Naive thymus-derived CD4-positive, alpha-beta T cell (primary cell): ENCODE measurements at places on chromosomes 16 and 17. TPM values are rescaled to one million over a fixed set of nuclear protein-coding genes. Genes with fewer than 3 reads are reported as not detected.

IL21R gene
- 32.3 and 38.0 TPM in 2 replicates for total RNA-seq

HSF5 gene
- total RNA-seq, result 3.1 TPM

PAM16 gene
- total RNA-seq, result 45.0 and 46.9 TPM in 2 replicates

GRCh38 chr16:51383909-51384308 is 232.8 kb upstream of the SALL1 start:
- no peak overlapping the region for H3K4me3 ChIP-seq
- no peaks in the 10 kb centered on the region for H3K36me3 ChIP-seq
- no peaks in the 10 kb centered on the region for H3K4me1 ChIP-seq

- no peaks in the 10 kb centered on the region for H3K27me3 ChIP-seq
- DNase-seq, result no peak
- H3K36me3 ChIP-seq, result no peaks in the 10 kb centered on the region
- no peaks in the 10 kb centered on the region for H3K4me1 ChIP-seq
- no peak overlapping the region for H3K4me3 ChIP-seq
- no peak overlapping the region for H3K27ac ChIP-seq
Measured at GRCh38 chr17:12789075-12789480, 220 bp upstream of the ARHGAP44 start.

DNA sequence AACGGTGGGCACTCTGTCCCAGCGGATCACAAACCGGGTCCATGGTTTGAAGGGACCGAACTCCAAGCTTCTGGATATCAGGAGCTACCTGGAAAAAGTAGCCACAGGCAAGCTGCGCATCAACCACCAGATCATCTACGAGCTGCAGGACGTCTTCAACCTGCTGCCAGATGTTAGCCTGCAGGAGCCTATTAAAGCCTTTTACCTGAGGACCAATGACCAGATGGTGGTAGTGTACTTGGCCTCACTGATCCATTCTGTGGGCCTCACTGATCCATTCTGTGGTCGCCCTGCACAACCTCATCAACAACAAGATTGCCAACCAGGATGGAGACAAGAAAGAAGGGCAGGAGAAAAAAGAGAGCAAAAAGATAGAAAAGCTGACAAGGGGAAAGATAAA is 6.3 kb upstream of the CEP112 start:
- DNase-seq, result no peak
- H3K27ac ChIP-seq, result no peak overlapping the region
- no peaks in the 10 kb centered on the region for H3K4me1 ChIP-seq

DNA sequence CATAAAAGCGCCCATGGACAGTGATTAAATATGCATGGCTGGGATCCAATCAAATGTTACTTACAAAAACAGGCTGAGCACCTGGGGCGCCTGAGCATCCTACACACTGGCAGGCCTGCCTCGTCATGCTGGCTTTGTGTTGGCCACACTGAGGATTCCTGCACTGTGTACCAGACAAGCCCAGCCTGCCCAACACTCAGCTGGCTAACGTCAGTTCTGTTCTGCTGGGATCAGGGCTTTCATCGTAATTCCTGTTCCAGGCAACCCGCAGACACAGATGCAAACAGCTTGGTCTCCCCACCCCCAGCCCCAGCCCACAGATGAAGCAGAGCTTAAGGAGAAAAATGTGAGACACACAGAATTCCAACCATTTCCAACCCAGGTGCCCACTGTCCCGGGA is 30.7 kb downstream of the PIMREG start:
- H3K27me3 ChIP-seq, result no peaks in the 10 kb centered on the region
- H3K36me3 ChIP-seq, result no peaks in the 10 kb centered on the region
- no peaks in the 10 kb centered on the region for H3K4me1 ChIP-seq

DNA sequence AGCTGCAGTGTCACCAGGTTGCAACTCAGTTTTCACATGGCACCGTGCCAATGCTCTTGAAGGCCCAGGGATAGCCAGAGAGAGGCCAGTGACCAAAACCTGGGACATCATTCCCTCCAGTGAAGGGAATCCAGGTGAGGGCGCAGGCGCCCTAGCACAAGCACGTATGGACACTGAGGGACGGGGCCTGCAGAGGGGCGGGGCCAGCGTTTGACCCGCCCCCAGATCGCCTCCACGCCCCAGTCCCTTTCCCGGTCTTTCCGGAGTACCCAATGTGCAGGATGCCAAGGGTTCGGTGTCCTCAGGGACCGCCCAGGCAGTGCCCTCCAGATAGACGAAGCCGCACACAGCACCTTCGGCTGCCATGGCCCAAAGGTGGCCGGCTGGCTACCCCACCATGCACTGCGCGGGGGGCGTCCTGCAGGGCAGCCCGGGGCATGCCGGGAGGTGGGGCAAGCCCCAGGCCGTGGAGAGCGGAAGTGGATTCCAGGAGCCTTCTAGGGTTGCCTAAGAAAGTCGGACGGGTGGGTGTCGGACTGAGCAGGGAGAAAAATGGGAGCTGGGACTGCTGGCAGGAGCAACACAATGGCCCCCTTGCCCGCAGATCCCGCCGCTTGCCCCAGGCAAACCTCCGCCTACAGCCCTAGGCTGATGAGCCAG is 4.6 kb downstream of the SLC12A4 start:
- no peak for DNase-seq
- no peak overlapping the region for H3K27ac ChIP-seq
- H3K36me3 ChIP-seq, result no peaks in the 10 kb centered on the region

DNA sequence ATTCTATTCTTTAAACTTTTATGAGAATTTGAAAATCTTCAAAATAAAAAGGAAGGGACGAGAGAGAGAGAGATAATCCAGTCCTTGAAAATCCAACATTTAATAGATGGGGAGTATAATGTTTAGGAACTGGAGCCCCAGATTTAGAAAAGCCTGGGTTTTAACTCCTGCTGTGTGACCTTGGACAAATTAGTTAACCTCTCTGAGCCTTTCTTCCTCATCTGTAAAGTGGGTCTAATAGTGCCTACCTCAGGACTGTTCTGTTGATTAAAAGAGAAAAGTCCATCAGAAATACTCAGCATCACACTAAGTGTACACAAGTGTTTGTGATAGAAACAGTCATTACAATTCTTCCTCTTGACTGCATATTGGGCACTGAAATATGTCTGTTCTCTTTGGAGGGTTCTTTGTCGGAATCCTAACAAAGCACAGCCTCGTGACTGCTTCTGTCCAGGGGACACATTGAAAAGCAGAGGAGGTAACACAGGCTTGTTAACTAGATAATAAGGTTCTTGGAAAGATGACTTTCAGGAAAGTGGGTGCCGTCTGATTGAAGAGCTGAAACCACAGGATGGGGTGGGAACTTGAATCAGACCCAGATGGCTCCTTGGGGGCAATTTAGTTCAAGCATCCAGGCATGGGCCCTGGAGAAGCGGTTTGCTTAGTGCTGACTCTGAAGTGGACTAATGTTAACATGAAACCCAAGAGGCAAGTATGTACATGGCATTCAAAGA is 128.2 kb downstream of the CLEC16A start:
- no peak for DNase-seq
- H3K4me1 ChIP-seq, result peaks cover 5% of the 10 kb centered on the region
- no peak overlapping the region for H3K27ac ChIP-seq
- H3K4me3 ChIP-seq, result no peak overlapping the region
- H3K36me3 ChIP-seq, result peaks cover 3% of the 10 kb centered on the region
